ENCODE measurements at places on chromosomes 2 and 18. TPM values are rescaled to one million over a fixed set of nuclear protein-coding genes. Genes with fewer than 3 reads are reported as not detected.

The ADRA2B gene
- total RNA-seq, result 6.4 TPM

The ACADL gene
- total RNA-seq, result 0.73 TPM

The DTNB gene
- 4.5 TPM for total RNA-seq

- no peak for DNase-seq
Measured at GRCh38 chr2:101970901-101971300, 20.9 kb upstream of the IL1R2 start.

GRCh38 chr2:237524631-237525030 is 37.6 kb downstream of the MLPH start:
- DNase-seq, result no peak

DNA sequence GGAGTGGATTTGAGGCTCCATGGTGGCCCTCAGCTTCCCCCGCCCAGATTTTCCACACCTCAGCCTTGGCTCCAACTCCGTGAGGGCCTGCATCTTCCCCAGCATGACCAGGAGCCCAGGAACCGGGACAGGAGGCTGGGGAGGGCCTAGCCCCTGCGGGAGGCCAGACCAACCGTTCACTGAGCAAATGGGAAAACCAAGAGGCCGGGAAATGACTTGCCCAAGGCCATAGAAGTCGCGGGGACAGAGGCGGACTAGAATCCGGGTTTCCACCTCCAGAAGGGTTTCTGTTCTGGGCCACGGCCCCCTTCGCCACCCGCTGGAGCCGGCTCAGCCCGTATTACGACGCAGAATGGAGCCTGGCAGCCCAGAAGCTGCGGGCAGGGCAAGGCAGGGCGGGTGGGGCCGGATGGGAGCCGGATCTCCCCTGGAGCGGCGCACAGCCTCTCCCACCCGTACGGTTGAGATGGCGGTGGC is 7.9 kb upstream of the CRYBA2 start:
- DNase-seq, result no peak

DNA sequence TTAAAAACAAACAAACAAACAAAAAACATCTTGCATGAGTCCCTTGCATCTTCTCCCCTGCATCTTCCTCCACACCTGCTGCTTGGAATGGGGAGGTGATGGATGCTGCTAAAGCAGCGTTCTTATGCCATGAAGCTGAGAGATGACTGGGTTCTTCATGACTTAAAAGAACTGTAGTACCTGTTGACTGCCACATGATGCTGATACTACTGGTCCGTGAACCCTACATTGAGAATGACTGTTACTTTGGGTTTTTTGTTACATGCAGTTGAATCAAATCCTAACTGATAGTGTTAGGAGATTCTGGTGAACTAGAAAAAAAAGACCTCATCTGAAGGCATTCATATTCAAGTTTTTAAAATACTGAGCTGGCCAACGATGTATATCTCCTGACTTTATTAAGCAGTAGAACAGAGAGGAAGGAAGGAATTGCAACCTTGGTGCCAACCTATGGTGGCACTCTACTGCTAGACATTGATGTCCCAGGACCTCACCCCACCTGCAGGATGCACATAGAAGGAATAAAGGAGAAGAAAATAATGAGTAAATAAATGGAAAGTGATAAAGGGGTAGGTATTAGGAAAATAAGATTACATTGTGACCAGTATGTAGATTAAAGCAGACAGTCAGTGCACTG is 63.2 kb upstream of the SPAG16 start:
- no peak for DNase-seq

Measured in Right ventricle myocardium superior (tissue), 1 donor.